ENCODE measurements at places on chromosomes 1 and 21. TPM values are rescaled to one million over a fixed set of nuclear protein-coding genes. Genes with fewer than 3 reads are reported as not detected.
A peak's percentile ranks its signal among the peaks of the same experiment; 100 is the strongest.

GRCh38 chr1:108828074-108828961 is 28.6 kb downstream of the AKNAD1 start:
- peaks cover 6% of the 10 kb centered on the region for H3K27me3 ChIP-seq
- no peak overlapping the region for H3K27ac ChIP-seq
- DNase-seq = peak; percentile 90

- DNase-seq = peak; percentile 75
- peaks cover 7% of the 10 kb centered on the region for H3K4me1 ChIP-seq
- no peak overlapping the region for H3K27ac ChIP-seq
- peaks cover 35% of the 10 kb centered on the region for H3K36me3 ChIP-seq
- no peaks in the 10 kb centered on the region for H3K27me3 ChIP-seq
- no peak overlapping the region for H3K4me3 ChIP-seq
Observed at GRCh38 chr1:31633117-31633516, 11.6 kb downstream of the PEF1 start.

- no peaks in the 10 kb centered on the region for H3K27me3 ChIP-seq
- H3K27ac ChIP-seq = no peak overlapping the region
- H3K36me3 ChIP-seq = no peaks in the 10 kb centered on the region
- no peak overlapping the region for H3K4me3 ChIP-seq
- H3K4me1 ChIP-seq = no peaks in the 10 kb centered on the region
- DNase-seq = no peak
Observed at GRCh38 chr21:19048098-19048672, 644.6 kb upstream of the TMPRSS15 start.

Gene RGS5
- total RNA-seq = 2.8 TPM

GRCh38 chr1:203065986-203066385 is 19.8 kb downstream of the MYOG start:
- DNase-seq = no peak
- H3K4me3 ChIP-seq = no peak overlapping the region
- H3K27me3 ChIP-seq = no peaks in the 10 kb centered on the region
- no peak overlapping the region for H3K27ac ChIP-seq

Measured in activated CD4-positive, alpha-beta T cell treated with anti-CD3 and anti-CD28 coated beads, Interleukin-2, amount 10 ng/mL, durations not matched to agents 24 days and 14 days (primary cell).